ENCODE measurements at places on chromosomes 6 and 20. TPM values are rescaled to one million over a fixed set of nuclear protein-coding genes. Genes with fewer than 3 reads are reported as not detected.

Gene KIF6
- total RNA-seq: 0.46 TPM

Gene FRMD1
- 0.05 TPM for total RNA-seq

Gene PBOV1
- total RNA-seq: not detected

- no peak overlapping the region for H3K4me3 ChIP-seq
- H3K4me1 ChIP-seq: no peaks in the 10 kb centered on the region
These were observed 141.5 kb downstream of the C6orf118 start for GRCh38 chr6:165167861-165168260.

DNA sequence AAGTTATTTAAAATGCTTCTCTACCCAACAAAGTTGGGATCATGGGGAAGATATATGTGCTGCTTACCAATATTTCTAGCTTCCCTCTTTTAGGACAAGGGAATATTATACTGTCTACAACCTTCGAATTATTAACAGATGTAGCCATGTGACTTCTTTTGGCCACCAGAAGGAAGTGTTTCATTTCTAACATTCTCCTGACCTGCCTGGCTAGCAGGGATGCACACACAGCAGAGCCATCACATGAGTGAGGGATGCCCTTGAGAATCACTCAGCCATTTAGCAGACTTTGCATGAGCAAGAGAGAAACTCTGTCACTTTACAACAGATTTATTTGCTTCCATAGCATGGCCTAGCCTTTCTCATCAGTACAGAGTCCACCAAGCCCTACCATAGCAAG is 230.7 kb upstream of the MARCKS start:
- no peak overlapping the region for H3K27ac ChIP-seq
- no peak for DNase-seq
- H3K4me3 ChIP-seq: no peak overlapping the region
- peaks cover 7% of the 10 kb centered on the region for H3K4me1 ChIP-seq
- no peaks in the 10 kb centered on the region for H3K36me3 ChIP-seq

- no peak overlapping the region for H3K4me3 ChIP-seq
- peaks cover 2% of the 10 kb centered on the region for H3K27me3 ChIP-seq
- peaks cover 18% of the 10 kb centered on the region for H3K36me3 ChIP-seq
These were observed 203.4 kb downstream of the PTPRT start for GRCh38 chr20:42986143-42986773.
